ENCODE measurements at places on chromosomes 2 and 18. TPM values are rescaled to one million over a fixed set of nuclear protein-coding genes. Genes with fewer than 3 reads are reported as not detected.

GRCh38 chr2:54587171-54588016, 131.3 kb downstream of the SPTBN1 start:
- ATAC-seq, result no peak

DNA sequence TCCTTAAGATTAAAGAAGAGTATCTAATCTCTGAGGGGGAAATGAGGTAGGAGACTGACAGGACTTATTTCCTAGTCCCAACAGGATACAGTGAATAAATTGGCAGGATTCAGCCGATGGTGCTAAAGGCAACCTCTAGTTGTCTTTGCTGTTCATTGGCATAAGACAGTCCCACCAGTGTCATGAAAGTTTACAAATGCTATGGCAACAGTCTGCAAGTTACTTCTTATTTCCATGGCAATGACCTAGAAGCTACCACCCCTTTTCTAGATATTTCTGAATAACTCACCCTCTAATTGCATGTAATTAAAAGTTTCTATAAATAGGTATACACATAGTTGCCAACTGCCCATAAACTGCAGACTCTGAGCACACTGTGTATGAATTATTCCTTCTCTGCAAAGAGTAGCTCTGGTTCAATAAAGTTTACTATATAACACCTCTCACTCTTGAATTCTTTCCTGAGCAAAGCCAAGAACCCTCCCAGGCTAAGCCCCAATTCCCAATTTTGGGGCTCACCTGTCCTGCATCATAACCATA, 172.7 kb upstream of the LRATD1 start:
- ATAC-seq, result no peak

DNA sequence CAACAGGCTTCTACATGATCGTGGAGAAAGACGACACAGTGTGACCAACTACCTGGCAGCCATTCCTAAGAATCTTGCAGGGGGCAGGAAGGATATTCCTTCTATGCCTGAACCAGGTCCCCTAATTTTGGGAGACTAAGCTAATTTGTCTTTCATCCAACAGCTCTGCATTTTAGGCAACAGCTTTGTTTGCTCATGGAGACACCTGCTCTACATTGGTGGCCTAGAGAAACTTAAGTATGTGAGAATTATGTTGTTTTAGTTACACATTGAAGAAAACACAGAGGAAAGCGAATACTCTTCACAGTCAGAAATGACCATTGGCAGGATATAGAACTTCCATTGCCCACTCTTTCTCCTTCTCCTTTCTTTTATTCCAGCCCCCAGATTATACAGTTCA, 75.2 kb downstream of the ASXL3 start:
- no peak for ATAC-seq

GRCh38 chr2:8962890-8963289, 40.6 kb downstream of the MBOAT2 start:
- no peak for ATAC-seq

ZSWIM2 gene
- total RNA-seq, result not detected

MROH2A gene
- not detected for total RNA-seq

GRCh38 chr2:40016151-40016885, 237.3 kb upstream of the THUMPD2 start:
- no peak for ATAC-seq

DNA sequence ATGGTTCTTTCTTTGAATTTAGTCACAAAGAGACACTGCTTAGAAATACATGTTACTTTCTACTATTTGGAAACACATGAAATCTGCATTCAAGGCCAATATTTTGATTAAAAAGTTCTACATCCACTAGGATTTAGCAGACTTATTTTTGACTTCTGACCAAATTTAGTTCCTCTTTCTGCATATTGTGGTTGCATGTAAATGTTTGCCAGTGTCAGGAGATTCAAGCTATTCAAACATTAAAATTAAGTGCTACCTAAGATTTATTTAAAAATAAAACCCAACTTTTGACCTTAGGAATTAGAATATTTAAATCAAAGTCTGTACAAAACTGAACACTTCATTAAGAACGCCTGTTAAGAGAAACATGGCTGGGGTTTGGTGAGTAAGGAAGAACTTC, 891.1 kb downstream of the CPS1 start:
- ATAC-seq, result peak; percentile 46

- ATAC-seq, result peak; percentile 38
Measured at GRCh38 chr2:232887171-232887850, 17.2 kb downstream of the SNORC start.

DNA sequence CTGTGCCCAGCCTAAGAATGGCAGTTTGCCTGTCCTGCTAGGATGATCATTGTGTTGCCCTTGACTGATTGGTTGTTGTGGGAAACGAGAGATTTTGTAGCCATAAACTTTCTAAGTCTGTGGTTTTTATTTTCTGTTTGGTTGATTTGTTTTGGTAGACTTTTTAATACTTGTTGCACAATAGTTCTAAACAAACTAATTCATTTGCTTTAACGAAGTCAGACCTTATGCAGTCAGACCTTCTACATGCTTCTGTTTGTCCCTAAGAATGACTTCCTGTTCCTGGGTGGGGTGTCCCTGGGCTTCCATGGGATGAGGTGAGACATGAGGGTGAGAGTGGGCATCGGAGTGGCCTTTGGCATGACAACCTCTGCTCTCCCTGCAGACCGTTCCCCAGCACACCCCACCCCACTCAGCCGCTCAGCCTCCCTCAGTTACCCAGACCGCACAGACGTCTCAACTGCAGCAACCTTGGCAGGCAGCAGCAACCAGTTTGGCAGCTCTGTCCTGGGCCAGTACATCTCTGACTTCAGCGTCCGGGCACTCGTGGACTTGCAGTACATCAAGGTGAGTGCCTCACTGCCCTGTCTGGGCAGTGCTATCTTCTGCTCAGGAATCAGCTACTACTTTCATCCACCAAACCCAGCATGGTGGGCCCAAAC, 7.8 kb upstream of the CNNM3 start:
- no peak for ATAC-seq

LYPD1 gene
- 221 TPM for total RNA-seq
